Gastroesophageal sphincter (tissue), 4 donors: ENCODE measurements at places on chromosomes 5 and 9.
A peak's percentile ranks its signal among the peaks of the same experiment; 100 is the strongest.

- ATAC-seq = no peak
These were observed 87.6 kb upstream of the RPS23 start for GRCh38 chr5:82365744-82366228.

DNA sequence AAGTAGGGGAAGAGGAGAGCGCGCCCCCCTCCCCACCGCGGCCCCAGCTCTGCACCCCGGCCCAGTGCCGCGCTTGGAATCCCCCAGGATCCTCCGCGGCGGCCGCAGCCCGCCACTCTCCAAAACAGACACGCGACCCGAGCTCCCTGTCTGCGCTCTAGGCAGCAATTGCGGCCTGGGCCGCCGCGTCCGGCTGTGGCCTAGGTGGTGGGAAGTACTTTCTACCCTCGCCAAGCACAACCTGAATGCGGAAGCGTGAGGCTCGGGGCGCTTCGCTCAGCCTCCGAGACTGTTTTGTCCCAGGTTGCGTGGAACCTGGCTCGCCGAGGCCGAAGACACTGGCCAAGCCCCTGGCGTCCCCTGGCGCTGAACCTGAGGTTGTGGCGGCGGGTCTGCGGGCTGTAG, 3.3 kb upstream of the FOXB2 start:
- no peak for ATAC-seq

DNA sequence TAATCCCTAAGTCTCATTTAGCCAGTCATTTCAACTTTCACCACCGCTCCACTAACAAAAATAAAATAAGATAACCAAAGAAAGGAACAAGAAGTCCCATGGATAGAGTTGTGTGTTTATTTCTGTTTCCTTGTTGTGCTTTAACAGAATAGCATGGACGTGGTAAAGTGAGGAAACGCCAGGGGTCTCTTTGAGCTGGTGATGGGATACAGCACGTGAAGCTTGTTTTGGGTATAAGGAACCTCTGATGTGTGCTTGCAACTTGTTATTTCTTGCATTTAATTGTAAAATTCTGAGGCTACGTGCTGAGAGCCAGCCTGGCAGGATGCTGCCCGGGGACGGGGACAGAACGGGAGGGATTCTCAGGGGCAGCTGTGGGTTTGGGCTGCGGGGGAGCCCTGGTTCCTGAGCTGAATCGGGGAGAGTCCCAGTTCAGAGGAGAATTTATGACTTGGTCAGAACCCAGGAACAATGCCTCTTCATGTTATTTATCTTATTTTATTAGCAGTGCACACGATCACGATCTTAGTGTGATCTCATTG, 63.4 kb downstream of the ANKRD33B start:
- peak; percentile 6 for ATAC-seq

GRCh38 chr5:55481293-55481855, 53.4 kb downstream of the PLPP1 start:
- no peak for ATAC-seq

DNA sequence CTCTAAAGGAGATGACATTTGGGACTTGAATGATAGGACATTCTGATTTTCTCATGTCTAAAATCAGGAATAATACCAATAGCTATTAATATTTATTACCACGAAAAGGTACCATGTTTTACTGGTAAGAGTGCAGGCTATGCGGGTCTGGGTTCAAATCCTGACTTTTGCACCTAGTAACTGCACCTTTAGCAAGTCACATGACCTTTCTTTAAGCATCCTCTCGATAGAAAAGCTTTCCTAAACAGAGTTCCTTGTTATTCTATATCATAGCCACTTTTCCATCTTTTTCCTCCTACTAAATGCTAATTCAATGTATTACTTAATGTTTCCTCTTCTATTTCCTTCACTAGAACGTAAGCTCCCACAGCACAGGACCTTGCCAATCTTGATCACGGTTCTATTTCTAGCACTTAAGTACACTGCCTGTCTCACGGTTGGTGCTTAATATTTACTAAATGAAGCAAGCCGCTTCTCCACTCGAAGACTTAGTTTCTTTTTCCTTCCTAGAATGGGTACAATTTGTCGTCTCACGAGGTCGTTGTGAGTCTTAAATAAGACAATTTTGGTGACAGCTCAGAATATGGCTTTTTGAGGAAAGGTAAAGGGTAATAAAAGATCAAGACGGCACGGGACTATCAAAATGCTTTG, 816 bp downstream of the RBM18 start:
- ATAC-seq = no peak

- no peak for ATAC-seq
These were observed 267.9 kb upstream of the PDE4D start for GRCh38 chr5:60161340-60161934.

DNA sequence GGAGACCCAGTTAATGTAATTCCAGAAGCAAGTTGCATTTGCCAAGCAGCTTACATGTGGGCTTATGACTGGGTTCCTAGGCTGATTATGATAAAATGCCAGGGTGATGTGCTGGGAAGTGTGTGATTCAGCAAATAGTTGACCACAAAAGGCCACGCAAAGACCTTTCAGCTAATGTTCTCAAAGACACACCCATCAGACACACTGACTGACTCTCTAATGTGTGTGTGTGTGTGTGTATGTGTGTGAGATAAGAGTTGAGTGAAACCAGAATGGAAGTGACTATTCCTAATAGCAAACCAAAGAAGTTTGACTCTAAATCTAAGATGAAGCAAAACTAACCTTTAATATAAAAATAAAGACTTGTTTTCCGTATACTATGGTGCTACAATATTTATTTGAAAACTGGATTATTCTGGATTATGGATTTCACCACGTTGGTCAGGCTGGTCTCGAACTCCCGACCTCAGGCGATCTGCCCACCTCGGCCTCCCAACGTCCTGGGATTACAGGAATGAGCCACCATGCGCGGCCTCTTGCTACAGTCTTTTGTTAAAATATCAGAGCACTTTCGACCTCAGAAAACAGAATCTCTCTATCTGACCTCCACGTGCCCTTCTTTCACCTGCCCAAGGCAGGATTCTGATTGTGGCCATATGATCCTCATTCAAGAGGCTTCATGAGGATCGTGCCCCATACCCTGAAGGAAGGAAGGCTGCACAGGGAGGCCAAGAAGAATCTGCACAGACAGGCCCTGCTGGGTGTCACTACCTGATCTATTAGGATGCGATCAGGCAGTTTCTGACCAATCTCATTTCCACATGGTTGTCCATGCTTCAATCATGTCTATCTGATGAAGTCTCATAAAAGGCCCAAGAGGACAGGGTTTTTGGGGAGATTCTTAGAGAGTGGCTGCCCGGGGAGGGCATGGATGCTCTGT, 75.6 kb downstream of the USP20 start:
- peak; percentile 72 for ATAC-seq

GRCh38 chr5:50711280-50711679, 44.8 kb downstream of the PARP8 start:
- ATAC-seq = no peak

GRCh38 chr5:15346738-15347137, 153.2 kb upstream of the FBXL7 start:
- no peak for ATAC-seq

DNA sequence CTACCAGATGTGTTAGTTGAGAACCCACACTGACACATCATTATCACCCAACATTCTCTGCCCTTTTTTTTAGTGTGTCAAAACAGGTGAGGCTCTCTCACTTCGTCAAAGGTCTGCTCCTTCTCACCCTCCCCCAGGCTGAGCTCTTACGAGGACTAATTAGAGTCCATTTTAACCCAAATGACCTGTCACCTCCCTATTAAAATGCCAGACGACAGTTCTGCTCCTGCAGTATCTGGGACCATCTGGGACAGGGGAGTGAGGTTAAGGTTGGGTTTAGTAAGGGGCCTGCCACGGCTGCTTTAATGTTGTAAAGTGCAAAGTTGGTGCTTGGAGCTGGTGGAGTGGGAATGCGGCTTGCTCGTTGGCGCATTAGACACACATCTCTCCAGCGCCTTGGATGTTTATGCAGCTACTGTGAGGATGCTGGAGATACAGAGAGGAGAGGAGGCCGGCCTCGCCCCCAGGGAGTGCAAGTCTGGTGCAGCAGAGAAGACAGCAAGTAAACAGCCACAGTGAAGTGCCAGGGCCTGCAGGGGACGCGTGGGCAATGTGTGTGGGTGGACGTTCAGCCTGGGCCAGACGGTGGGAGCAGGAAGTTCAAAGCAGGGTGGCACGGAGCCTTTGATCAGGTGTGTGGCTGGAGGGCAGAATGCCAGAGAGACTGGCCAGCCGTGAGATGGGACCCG, 96.2 kb downstream of the C9orf50 start:
- no peak for ATAC-seq

- ATAC-seq = no peak
These were observed 91.2 kb downstream of the PJA2 start for GRCh38 chr5:109318455-109319108.

- ATAC-seq = no peak
These were observed 610.5 kb downstream of the ACTL7B start for GRCh38 chr9:108245331-108245730.

- ATAC-seq = no peak
These were observed 32.1 kb upstream of the LMNB1 start for GRCh38 chr5:126744836-126745235.

DNA sequence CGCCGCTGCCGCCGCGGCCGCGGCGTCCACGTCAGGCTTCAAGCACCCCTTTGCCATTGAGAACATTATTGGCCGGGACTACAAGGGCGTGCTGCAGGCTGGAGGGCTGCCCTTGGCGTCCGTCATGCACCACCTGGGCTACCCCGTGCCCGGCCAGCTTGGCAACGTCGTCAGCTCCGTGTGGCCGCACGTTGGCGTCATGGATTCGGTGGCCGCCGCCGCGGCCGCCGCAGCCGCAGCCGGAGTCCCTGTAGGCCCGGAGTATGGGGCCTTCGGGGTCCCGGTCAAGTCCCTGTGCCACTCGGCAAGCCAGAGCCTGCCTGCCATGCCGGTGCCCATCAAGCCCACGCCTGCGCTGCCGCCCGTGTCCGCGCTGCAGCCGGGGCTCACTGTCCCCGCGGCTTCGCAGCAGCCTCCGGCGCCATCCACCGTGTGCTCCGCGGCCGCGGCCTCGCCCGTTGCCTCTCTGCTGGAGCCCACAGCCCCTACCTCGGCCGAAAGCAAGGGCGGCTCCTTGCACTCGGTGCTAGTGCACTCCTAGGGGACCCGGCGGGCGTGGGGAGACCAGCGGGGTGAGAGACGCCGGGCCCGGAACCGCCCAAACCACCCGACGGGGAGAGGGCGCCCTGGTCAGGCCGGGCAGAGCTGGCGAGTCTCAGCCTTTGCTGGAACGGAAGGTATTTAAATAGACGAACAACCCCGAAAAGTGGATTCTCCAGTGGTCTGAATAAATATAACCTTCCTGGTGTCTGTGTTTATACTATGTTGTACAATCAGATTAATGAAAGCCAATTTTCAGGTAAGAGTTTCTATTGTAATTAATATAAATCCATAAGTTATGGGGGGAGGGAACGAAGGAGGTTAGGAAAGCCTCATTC, 1.2 kb downstream of the FOXB2 start:
- ATAC-seq = no peak

DNA sequence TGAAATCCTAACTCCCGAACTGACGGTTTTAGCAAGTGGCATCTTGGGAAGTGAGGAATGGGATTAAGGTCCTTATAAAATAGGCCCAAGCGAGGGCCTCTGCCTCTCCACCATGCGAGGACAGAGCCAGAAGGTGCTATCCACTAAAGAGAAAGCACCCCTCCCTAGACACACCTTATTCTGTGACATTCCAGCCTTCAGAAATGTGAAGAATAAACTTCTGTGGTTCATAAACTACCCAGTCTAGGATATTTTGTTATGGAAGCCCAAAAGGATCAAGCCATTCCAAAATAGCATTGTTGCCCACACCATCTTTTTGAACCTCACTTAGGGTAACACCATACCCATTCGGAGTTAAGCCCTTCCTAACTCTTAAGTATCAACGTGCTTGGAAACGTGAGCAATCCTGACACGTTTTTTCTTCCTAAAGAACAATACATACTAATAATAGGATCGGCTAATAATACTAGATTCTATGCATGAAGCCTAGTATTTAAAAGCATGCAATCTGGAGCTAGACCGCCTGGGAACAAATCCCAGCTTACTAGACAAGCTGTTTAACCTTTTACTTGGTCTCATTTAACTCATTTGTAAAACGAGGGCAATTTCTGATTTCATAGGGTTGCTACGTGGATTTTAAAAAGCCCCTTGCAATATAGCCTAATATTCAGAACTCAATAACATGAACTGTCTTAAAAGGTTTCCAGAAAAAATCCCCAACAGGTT, 1.1 kb upstream of the SMC2 start:
- no peak for ATAC-seq

- no peak for ATAC-seq
These were observed 16.1 kb downstream of the TXN start for GRCh38 chr9:110240198-110240597.
